Ureter (tissue), 1 donor: ENCODE measurements at places on chromosomes 7 and 10.

GRCh38 chr10:12241810-12242529, 46.0 kb downstream of the CDC123 start:
- no peak for DNase-seq

GRCh38 chr7:84913731-84914130, 273.1 kb downstream of the SEMA3D start:
- no peak for DNase-seq

DNA sequence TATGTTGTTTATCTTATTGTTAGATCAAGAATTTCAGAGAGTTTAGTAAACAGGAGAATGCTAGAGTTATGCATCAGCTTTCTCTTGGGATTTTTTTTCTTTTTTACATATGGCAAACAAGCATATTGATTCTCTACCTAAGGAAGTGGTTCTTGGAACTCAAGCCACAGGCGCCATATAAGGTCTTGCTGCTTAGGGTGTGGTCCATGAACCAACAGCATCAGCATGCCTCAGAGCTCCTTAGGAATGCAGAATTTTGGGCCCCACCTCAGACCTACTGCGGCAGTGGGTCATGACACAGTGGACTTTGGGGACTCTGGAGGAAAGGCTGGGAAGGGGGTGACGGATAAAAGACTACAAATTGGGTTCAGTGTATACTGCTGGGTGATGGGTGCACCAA, 230.8 kb downstream of the SKAP2 start:
- no peak for DNase-seq

GRCh38 chr10:3213208-3213607, 40.6 kb upstream of the PITRM1 start:
- DNase-seq = no peak

DNA sequence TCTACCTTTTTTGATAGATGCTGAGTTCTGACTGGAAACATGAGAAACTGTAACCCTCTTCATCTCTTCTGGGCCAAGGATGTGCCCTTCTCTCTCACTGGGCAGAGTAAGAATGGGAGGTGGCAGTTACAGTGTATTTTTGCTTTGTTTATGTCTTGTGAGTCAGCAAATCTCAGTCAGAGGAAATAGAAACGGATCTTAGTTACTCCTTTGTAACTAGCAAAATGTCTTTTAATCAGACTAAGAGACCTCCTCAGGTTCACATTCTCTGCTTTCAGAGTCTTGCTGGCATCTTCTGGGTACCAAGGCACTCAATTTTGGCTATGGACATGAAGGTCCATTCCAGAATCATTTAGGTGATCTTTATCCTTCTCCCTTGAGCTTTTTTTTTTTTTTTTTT, 70.9 kb downstream of the HHEX start:
- no peak for DNase-seq

GRCh38 chr7:143043391-143043790, 8.8 kb upstream of the OR6V1 start:
- no peak for DNase-seq

DNA sequence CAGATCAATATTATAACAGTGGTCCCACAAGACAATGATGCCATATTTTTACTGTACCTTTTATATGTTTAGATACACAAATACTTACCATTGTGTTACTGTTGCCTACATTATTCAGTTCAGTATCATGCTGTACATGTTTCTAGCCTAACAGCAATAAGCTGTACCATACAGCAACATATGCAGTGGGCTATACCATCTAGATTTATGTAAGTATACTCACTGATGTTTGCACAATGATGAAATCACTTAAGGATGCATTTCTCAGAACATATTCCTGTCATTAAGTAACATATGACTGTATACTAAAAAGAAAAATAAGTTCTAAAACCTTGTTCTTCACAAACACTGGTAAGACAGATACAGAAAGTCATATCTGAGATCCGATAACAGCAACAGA, 468.6 kb upstream of the SEMA3A start:
- no peak for DNase-seq

DNA sequence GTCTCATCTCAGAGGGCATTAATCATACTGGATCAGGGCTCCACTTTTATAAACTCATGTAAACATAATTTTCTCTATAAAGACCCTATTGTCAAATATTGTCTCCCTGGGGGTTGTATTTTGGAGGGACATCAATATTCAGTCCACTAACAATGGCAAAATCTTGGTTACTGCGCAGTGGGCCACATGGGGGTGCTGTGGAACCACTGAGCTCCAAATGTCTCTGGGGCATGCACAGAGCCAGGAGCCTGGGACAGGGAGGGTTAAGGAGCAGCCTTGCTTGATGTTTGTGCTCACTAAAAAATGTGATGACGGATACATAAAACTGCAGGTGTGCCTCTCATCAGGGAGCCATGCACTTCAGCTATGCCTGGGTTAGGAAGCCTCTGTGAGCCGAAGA, 62.1 kb upstream of the PRSS58 start:
- DNase-seq = no peak

- no peak for DNase-seq
Observed at GRCh38 chr10:3475367-3475766, 302.8 kb upstream of the PITRM1 start.

DNA sequence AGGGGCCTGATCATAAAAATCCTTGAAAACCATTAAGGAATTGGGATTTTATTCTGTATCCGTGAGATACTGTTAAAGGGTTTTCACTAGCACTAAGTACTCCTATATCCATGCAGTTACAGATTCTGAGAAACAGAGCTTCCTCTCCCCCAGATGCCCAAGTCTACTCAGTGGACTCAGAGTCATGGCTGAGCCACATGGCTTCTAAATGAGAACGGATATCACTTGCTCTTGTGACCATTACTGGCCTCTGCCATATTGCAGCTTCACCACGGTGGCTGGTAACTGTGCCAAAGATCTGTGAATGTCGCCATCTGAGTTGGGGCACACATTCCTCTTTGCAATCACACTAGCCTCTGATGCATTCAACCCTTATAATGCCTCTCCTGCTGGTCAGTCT, 42.0 kb upstream of the PALS2 start:
- DNase-seq = no peak

DNA sequence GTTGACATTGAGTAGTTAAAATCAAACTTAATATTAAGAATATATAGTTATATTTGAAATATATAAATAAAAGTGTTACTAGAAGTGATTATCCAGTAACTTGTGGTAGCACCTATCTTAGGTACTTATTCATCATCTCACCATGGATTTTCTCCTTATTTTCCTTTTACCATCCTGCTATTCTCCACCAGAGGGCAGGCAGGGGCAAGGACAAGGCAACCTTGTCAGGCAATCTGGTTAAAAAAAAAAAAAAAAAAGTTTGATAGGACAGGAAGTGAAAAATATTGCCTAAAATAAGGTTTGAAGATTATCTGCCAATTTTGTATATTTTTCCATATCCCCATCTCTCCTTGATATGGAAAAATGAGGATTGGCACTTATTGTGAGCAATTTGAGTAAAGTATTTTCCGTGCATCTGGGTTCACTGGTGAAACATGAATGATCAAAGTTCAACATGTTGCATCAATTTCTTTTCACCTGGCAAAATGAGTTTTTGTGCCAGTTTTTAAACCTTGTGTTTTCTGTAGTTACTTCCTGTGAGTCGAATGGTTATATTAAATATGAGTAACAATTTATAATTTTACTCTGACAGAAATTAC, 256.7 kb downstream of the AGMO start:
- no peak for DNase-seq

DNA sequence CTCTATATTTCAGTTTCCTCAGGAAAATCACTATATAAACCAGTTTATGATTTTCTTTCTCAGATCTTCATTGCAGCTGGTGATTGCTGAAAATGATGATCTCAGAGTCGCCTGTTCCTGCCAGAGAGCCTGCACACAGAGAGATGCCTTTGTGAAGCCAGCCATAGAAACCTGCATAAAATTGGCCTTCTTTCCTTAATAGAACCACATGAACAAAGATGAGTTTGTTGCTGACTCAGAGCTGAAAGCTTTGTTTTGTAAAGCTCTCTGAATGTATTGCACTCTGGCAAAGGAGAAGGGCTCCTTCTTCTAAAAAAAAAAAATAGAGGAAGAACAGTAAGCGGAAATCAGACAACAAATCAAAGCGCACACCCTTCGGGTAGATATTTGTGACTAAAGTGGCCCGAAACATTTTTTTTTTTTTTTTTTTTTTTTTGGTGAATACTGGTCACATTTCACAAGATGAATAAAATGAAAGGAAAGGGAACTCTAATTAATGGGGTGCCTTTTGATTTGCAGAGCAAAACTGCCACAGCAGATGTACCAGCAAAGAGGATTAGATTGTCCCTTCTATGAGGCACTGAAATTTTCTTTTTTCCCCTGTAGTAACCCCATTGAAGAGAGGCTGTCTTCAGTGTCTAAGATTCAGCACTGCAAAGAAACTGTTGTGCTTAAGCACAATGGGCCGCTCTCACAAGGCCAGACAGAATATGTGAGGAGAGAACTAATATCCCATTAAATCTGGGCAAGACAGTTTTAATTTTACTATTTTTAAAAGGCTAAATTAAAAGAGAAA, 75.1 kb upstream of the PTPRZ1 start:
- no peak for DNase-seq

- DNase-seq = no peak
Observed at GRCh38 chr7:82715344-82715743, 271.8 kb upstream of the CACNA2D1 start.

- peak; percentile 97 for DNase-seq
Observed at GRCh38 chr7:76294344-76295024, 8.0 kb upstream of the HSPB1 start.

GRCh38 chr10:374354-374753, 239.1 kb downstream of the ZMYND11 start:
- no peak for DNase-seq

DNA sequence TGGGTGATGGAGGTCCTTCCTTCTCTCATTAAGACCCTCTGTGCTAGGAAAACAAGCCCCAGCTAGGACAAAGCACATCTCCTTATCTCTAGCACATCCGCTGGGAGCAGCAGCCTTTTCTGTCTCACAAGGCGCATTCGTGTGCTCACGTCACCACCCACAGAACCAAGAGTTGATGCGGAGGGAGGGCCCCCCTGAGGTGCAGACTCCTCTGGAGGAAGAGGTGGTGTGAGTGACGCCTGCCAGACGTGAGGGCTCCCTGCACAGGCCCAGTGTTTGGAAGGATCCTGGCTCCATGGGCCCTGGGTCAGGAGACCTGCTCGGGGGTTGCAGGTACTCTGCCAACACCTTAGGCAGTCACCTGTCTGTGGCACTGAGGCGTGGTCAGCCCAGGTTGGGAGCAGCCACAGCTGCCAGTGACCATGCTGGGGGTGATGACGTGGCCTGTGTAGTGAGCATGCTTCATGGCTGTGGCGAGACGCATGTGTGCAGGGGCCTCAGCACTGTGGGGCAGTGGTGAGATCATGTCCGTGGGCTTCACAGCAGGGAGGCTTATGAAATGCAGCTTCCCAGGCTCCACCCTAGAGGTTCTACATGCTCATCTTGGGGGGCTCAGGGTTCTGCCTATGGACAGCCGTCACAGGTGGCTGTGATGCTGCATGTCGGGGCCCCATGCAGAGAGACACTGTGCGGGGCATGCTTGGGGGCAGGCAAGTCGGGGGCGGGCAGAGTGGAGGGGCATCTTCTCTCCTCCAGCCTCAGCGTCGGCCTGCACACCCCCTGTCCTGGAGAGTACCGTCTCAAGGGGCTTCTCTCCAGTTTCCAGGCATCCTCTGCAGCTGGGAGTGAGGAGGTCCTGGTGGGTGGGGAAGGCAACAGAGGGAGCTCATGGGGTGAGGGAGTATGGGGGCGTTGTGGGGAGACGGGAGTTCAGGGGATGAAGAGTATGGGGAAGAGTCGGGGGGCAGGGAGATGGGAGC, 56.2 kb upstream of the DPYSL4 start:
- no peak for DNase-seq

DNA sequence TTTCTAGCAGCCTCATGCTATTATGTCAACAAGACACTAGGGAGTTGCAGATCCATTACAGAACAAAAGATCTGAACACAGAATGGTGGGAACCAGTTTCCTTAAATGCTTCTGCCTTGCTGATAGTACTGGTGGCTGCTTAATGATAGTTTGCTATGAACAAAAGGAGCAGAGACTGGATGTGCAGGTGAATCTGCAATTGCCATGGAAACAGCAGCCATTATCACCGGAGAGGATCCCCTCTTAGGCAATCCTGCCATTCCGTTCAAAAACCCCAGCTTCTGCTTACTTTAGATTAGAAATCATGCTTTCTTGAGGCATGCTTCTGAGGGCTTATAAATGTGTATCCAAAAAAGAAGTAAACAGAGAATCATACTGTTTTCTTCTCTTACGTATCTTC, 80.0 kb upstream of the PRKAR2B start:
- no peak for DNase-seq

DNA sequence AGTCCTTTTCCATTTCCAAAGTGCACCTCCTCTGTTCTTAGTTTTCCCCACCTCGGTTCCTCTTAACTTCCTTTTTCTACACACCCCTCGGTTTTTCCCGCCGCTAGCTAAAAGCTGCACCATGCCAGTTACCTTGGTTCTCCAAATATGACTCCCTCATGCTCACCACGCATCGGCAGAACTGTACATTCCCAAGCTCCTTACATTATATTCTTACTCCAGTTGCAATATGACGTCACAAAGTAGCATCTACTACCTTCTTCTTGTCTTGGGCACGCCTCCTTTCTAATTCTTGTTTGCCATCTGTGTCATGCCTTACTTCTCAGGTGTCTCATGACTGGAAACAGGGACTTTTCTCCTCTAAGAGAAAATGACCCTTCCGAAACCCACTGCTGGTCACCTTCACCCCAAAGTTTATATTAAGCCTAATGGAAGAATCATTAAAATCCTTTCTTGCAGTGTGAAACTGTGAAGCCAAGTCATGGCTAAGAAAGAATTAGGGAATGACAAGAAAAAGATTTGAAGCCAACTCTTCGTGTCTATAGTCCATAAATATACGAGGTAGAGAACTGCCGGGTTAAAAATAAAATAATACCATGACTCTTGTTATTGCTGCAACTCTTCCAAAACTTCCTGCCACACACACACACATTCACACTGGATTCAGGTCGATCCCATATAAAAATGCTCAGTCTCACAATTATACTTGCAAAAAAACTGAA, 1.7 kb downstream of the ESYT2 start:
- DNase-seq = no peak

- DNase-seq = no peak
Observed at GRCh38 chr7:97020601-97020995, 4.0 kb downstream of the DLX5 start.

DNA sequence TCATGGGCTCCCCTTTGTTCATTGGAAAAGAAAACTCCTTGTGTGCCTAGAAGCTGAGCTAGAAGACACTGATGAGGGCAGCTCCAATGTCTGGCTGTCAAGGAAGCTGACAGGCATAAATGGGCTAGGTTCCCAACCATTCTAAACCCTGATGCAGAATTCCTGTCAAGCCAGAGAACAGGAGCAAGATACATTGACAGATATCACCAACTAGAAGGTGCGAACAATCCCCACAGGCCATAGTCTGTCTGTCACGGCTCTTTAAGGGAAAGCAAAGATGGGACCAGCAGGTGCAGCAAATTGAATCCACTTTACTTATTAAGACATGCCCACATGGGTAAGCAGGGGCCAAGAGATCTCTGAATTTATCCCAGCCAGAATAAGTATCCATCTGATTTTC, 617.9 kb upstream of the POT1 start:
- no peak for DNase-seq

GRCh38 chr7:76383089-76383944, 24.5 kb upstream of the YWHAG start:
- DNase-seq = no peak
